ENCODE measurements at places on chromosomes 3 and 15.

GRCh38 chr15:50140098-50140497, 21.1 kb upstream of the ATP8B4 start:
- no peak for DNase-seq

DNA sequence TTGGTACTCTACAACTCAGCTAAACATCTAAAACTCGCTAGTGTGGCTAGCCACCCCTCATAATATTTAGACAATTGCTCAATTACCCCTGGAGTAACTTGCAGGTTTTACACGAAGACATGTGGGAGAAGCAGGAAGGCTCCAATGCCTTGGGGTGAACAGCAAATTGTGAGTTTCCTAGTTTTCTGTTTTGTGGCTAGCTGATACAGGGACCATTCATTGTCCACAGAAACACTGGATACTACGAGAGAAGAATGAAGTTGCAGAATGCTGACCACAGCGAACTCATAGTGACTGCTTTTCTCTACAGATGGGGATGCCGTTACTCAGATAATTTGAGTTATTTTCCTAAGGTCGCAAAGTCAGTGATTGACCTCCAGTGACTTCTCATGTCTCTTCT, 212.9 kb downstream of the P3H2 start:
- no peak for DNase-seq

DNA sequence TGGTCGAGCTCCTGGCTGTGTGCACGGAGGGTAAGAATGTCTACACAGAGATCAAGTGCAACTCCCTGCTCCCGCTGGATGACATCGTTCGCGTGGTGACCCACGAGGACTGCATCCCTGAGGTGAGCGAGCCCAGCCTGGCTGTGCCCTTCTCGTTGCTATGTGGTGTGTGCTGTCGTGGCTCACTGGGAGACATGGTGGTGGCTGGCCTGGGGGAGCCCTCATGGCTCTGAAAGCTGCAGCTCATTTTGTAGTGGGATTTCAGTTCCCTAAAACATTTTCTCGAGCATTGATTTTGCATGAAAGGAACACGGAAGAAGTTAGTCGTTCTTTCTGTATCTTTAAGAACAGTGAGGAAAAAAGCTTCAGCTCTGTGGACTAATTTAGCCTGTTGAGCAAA, 200.5 kb downstream of the ITPR1 start:
- DNase-seq, result no peak

DNA sequence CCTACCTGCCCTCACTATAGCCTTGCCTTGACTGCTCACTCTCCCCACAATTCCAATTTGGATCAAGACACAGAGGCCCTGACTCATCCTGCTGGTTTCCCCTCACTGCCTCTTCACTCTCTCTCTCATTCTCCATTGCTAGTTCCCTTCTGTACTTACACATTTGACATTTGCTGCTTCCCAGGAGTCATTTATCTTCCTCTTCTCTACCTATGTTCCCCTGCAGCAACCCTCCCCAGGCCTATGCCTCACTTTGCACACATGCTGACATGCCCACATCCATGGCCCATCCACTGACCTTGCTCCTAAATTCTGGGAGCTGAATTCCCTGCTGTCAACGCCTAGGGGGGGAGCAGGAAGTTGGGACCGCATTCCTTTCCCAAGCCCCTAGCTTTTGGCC, 82.2 kb downstream of the SRGAP3 start:
- DNase-seq, result no peak

- DNase-seq, result no peak
Observed at GRCh38 chr15:41011055-41011815, 58.0 kb downstream of the CHAC1 start.

DNA sequence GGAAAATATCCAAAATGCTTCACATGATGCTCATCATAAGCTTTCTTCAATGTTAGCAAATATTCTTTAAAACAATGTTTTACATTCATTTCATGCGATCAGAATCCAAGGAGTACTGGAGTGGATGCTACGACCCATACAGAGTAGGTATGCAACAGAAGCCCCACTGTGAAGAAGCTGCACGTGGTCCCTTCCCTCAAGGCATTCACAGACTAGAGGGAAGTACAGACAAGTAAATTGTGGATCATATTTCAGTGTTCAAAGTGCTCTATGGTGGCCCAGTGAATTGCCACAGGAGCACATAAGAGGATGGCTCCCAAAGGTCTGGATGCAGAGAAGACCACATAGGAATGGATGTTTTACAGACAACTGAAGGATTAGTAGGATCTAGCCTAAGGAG, 789.9 kb downstream of the IGSF11 start:
- no peak for DNase-seq

DNA sequence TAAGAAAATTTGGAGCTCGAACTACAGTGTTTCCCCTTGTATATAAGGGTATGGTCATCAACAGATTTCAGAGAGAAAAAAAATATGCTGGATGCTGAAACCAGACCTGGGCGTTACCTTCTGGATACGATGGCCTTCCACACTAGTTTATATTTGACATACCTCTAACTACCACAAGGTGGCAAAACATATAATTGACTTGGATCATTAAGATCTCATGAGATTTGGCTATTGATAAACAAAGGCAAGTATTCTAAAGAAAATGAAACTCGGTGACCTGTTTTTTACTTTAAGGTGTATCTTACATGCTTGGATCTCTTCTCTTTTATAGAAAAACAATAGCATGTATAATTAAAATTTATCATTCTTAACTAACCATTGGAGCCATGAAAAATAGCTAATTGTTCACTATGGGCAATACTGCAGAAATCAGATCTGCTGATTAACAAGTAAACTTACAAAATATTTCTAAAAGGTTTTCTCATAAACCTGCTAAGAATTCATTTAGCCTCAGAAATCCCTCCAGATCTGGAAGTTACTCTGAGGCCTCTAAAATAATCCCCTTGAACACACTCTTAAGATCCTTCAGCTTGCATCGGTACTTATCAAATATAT, 300.6 kb upstream of the KCNH8 start:
- DNase-seq, result no peak

- no peak for DNase-seq
Observed at GRCh38 chr3:182220013-182220412, 508.3 kb downstream of the SOX2 start.

DNA sequence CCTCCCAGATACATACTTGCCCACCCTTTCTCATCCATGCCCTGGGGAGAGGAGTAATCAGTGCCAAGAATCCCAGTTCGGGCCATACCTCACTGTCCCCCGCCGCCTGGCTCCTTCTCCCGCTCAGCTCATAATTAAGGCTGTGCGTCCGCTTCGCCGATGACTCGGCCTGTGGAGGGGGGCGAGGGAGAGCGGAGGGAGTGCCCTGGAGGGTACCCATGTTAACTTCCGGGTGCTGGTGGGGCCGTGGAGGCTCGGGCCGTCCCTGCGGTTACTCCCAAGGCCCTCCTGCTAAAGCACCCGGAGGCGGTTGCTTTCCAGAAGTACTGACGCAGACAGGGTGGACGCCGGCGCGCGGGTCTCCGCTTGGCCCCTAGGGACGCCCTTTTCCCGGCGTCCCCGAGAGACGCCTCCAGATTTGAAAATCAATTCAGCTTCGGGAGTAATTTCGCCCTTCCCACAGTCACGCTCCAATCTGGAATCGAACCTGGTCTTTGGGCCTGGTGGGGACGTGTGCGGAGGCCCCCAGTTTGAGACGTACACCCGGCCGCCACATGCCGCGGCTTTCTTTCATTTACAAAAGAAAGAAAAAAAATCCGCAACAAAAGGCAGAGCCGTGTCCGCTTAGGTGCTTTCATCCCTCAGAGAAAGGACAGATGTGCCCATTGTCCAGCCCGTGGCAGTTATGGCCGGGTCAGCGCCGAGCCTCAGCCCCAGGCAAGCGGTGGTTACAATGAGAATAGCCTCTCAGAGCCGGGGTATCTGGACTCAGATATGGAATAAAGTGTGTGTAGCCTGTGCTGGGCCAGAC, 1.0 kb upstream of the ONECUT1 start:
- DNase-seq, result no peak

- DNase-seq, result no peak
Observed at GRCh38 chr3:9311228-9311627, 51.6 kb upstream of the THUMPD3 start.

GRCh38 chr15:90981681-90982080, 12.7 kb downstream of the PRC1 start:
- DNase-seq, result no peak

DNA sequence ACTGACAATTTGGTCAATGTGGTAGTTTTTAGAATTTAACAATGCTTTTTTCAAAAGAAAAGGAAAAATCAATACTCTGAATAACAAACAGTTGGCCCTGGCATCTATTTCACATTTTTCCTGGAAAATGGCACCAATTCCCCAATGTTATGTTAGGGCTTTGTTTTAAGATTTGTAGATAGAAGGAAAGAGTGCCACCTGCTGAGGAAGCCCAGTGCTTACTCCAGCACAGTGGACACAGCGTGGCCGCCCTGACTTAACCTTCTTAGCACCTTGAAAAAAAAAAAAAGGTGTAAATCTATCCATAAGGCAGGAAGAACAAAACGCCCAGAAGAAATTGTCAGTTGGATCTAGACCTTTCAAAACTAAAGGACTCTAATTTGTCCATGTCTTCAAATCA, 110.7 kb upstream of the CNTN4 start:
- DNase-seq, result no peak

DNA sequence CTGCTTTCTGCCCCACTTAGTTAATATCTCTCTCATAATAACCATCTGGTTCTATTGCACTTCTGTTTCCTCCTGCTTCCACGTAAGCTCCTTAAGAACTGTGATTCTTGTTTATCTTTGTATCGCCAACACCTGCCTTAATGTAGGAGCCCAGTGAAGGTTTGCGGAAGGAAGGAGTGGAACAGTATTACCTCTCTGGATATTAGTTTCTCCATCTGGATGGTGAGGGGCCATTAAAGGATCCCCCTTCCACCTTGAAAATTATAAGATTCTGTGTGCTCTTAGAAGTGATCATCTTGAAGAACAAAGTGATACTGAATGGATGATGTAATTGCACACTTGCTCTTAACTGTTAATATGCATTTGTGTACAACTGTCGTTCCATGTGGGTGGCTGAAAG, 2.2 kb downstream of the CHRNA5 start:
- no peak for DNase-seq

GRCh38 chr15:78808550-78808949, 2.7 kb downstream of the ADAMTS7 start:
- DNase-seq, result no peak

- DNase-seq, result no peak
Observed at GRCh38 chr3:125436921-125437320, 61.8 kb upstream of the ZNF148 start.

GRCh38 chr3:58370407-58370806, 37.7 kb downstream of the PXK start:
- no peak for DNase-seq

- no peak for DNase-seq
Observed at GRCh38 chr3:121988146-121988545, 33.9 kb downstream of the ILDR1 start.
